Caki2 (cell line): ENCODE measurements at places on chromosomes 7 and 10.

DNA sequence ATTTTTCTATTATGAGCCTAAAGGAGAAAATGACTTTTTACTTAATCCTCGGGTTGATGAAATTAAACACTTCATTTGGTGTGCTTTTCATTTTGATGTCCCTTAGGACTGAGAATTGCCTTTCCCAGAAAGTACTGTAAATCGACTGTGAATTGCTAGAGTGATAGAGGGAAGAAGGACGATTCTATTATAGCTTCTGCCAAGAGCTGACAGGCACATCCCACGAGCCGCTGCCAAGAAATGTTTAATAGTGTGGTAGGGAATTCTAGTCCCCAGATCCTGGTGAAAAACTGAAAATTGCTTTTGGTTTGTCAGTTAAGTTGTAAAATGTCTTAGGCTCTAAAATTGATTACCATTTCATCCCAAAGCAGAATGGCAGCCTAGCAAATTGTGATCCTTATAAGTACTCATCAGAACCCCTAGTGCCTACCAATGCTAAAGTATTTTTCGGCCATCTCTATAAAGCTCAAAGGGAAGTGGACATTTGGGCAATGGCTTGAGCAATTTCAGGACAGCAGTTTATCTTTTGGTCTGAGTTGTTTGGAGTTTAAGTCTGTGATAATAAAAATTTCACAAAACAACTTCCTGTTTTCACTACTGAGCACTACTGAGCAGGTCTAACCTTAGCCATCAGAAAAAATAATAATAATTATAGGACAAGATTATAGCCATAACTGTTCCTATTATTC, 44.6 kb upstream of the HYCC1 start:
- DNase-seq = no peak

GRCh38 chr7:272108-272615, 17.8 kb upstream of the FOXL3 start:
- no peak for DNase-seq

DNA sequence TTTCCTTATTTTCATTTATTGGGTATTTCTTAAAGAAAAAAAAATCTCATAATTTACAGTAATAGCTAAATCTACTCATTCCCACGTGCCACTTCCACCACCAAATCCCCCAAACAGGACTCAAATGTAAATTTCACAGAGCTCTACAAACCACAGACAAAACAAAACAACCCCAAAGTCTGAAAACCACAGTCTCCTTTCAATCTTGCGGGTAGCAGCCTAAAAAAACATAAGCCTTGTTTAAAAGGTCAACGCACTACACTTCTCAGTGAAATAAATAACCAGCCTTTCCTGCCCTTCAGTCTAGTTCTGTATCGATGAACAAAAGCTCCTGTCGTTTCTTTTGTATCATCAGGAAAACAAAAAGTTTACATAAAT, 121.8 kb upstream of the AFAP1L2 start:
- no peak for DNase-seq

GRCh38 chr7:99137411-99138180, 6.3 kb downstream of the SMURF1 start:
- peak; percentile 72 for DNase-seq

- no peak for DNase-seq
Measured at GRCh38 chr7:110521357-110521911, 569.5 kb upstream of the LRRN3 start.

- no peak for DNase-seq
Measured at GRCh38 chr10:71463111-71463510, 66.4 kb downstream of the CDH23 start.

- no peak for DNase-seq
Measured at GRCh38 chr10:88531392-88532052, 51.6 kb downstream of the RNLS start.
